GOT3 (cell line): ENCODE measurements at places on chromosomes 12 and 14.

DNA sequence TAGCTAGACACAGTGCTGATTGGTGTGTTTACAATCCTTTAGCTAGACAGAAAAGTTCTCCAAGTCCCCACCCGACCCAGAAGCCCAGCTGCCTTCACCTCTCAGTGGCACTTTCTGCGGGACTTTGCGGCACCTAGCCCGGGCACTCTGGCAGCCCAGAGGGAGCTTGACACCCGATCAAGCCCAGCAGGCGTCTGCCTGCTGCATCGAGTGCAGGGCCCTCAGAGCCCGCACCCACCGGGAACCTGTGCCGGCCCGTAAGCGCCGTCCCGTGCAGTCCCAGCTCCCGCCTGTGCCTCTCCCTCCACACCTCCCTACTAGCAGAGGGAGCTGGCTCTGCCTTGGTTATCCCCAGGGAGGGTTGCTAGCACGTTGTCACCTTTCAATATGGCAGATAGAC, 631.0 kb upstream of the STXBP6 start:
- no peak for DNase-seq

- DNase-seq: no peak
Observed at GRCh38 chr12:111160350-111161241, 208.3 kb downstream of the PHETA1 start.

- peak; percentile 20 for DNase-seq
Observed at GRCh38 chr12:10153271-10154144, 18.4 kb downstream of the OLR1 start.

GRCh38 chr14:52051871-52052270, 17.0 kb downstream of the NID2 start:
- DNase-seq: no peak

DNA sequence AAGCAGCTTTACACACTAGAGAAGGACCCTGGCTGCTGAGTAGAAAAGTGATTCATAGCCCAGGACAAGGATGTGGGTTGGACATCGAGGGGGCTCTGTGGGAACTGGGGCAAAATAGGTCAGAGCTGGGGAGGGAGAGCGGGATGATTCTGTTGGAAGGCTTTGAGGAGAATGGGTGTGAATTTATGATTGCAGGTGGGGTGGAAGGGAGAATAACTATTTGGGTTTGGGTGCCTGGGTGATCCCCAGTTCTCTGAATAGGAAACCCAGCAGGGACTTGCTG, 13.1 kb downstream of the SERPINA3 start:
- DNase-seq: no peak

GRCh38 chr12:9244894-9245293, 36.7 kb upstream of the PZP start:
- DNase-seq: no peak

DNA sequence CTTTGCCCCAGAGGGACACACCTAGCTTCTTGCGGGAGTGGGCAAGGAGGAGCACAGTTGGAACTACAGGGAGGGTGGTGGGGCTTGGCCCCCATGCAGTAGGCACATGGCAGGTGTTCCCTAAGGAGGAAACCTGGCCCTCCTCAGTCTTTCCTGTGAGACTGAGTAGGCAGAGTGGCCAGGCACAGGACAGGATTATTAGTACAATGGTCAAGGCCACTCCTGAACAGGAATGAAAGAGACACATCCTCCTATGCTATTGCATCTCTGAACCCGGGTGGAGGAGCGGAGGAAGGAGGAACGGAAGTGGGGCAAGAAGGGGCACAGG, 846 bp downstream of the MYO1A start:
- DNase-seq: no peak

GRCh38 chr14:99595524-99595923, 8.5 kb downstream of the CCDC85C start:
- no peak for DNase-seq

- DNase-seq: no peak
Observed at GRCh38 chr14:77822741-77823140, 22.8 kb downstream of the ADCK1 start.

GRCh38 chr14:76456200-76456599, 80.3 kb downstream of the ESRRB start:
- no peak for DNase-seq

- no peak for DNase-seq
Observed at GRCh38 chr14:79246173-79246572, 965.1 kb downstream of the DIO2 start.

DNA sequence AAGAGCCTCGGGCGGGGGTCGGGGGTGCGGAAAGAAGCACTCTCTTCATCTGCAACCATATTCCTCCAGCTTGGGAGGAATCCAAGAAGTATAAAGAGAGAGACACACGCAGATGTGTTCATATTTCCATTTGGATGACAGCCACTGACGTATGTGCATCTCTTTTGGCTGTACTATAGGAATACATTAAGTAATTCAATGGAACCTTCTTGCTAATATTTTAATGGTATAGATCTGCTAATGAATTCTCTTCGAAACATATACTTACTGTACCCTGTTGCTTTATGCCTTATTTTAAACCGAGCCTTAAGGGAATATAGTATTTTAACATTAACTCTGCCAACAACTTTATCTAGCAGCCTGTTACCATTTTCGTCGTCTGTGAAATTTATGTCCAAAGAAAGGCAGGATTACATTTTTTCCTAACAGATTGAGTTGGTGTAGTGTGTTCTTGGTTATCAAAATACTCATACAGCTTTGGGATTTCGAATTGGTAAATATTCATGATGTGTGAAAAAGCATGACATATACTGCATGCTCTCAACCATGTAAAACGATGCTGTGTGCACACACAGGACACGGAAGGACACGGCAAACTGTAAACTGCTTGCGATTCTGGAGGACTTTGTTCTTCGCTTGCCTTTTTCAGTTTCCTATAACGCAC, 84.5 kb downstream of the CCDC88C start:
- no peak for DNase-seq

GRCh38 chr12:49328816-49329215, 5.8 kb downstream of the TROAP start:
- no peak for DNase-seq

GRCh38 chr12:55711786-55712553, 3.9 kb upstream of the BLOC1S1 start:
- DNase-seq: no peak

- no peak for DNase-seq
Observed at GRCh38 chr12:76706761-76707160, 57.2 kb upstream of the ZDHHC17 start.

GRCh38 chr14:104392001-104392395, 187.6 kb upstream of the C14orf180 start:
- DNase-seq: no peak

- DNase-seq: no peak
Observed at GRCh38 chr14:76109087-76109880, 42.4 kb upstream of the GPATCH2L start.

GRCh38 chr12:65685514-65685913, 138.8 kb upstream of the HMGA2 start:
- no peak for DNase-seq

DNA sequence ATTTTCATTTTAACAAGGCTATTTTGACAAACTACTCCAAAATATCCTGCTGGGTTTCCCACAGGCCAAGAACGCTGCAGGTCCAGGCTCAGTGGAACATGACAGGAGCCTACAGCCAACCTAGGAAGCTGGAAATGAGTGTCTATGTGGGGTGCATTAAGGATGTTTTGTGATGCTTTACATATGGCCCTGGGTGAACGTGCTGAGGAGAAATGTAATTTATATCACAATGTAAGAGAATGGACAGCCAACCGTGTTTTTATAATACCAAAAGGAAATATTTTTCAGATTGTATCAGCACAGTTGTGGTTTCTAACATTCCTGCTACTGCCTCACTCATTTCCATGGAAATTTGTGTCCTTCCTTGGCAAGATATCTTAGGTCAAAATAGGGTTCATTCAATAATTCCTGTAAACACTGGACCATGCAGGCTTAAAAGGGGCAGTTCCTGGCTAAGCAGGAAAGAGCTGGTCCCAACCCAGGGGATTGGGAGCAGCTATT, 51.5 kb downstream of the ST8SIA1 start:
- DNase-seq: no peak

DNA sequence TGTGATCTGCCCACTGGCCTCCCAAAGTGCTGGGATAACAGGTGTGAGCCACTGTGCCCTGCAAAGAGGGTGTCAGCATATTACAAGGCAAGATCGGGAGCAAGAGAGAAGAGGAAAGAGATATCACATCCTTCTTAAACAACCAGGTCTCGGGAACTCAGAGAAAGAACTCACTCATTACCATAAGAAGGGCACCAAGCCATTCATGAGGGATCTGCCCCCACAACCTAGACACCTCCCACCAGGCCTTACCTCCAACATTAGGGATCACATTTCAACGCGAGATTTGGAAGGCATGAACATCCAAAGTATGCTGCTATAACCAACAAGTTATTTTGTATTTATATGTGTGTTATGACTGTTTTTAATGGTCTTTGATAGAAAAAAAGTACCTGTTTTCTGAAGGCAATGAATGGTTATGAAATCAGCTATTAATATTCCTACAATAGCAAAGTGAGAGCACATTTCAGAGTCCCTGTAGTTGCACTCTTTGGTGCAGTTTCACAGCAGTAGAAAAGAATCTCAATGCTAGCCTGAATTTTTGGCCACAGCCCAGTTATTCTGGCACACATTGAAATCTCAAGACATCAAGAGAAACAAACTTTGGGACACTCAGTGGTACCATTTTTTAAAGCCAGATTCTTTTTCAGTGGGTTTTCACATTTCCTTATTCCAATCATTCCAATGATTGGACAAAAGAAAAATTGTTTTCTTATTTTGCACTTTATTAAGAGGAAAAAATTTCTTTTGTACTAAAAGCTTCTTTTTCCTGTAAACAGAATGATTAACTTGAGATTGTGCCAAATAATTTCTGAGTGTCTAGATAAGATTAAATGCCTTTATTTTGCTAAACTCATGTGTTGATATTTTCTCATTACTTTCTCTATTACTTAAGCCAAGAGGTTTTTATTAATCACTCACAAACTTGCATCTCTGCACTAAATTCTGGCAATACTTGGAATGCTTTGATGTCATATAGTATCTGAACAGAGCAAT, 582.6 kb upstream of the ATP2B1 start:
- no peak for DNase-seq

- DNase-seq: no peak
Observed at GRCh38 chr12:54229624-54230212, 40.9 kb upstream of the SMUG1 start.

- no peak for DNase-seq
Observed at GRCh38 chr12:78085542-78086182, 255.0 kb downstream of the NAV3 start.

DNA sequence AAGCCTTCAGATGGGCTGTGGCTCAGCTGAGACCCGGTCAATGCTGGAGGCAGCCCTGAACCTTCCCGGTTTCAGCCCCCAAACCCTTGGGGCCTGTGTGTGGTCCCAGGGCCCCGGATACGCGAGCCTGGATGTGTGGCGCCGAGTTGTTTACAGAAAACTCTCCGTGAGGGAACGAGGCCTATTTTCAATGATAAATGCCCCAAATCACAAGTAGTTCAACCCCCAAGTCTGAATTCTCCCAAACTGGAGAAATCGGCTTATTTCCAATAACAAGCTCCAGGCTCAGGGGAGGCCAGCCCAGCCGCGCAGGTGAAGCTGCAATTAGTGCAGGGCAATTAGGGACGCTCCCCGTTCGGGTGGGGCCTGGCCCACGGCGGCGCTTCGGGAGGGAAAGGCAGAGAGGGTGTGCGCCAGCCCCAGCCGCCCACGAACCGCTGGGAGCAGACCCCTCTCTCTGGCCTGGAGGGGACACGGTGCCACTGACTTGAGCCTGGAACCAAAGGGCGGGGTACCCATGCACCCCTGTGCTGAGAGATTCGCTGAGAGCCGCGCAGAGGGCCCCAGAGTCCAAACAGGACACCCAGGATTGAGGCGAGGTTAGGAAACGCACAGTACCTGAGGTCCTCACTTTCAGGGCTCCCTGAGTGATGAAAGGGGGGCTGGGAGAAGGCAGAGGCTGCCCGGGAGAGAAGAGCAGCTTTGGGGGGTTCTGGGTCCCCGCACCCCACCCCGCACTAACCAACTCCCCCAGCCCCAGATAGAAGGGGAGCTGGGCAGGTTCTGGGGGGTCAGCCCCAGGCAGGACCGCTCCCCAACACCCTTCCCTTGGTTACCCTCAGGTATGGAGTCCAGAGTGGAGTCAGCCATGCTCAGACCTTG, 14.2 kb upstream of the ANKRD9 start:
- no peak for DNase-seq

GRCh38 chr12:68358532-68359485, 26.6 kb upstream of the MDM1 start:
- no peak for DNase-seq

GRCh38 chr14:34051966-34052657, 101.2 kb upstream of the EGLN3 start:
- DNase-seq: no peak

DNA sequence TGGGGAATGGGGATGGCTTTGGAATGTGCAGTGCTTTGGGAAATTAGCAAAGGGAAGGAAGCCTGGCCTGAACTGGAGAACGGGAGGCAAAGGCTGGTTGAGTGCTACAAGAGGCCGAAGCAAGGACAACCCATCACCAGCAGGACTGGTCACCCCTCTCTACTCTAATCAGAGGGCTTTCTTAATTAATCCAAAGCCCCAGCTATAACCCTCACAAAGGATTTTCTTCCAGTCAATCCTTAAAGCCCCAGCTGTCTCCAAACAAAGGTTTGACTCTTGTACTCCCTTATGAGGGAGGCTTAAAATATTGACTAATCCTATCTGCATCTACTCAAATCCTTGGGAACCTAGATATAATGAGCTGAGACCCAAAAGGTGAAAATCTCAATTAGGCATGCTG, 256.3 kb downstream of the NTF3 start:
- no peak for DNase-seq

- DNase-seq: no peak
Observed at GRCh38 chr12:65106948-65107347, 14.2 kb downstream of the WIF1 start.

GRCh38 chr14:77007975-77008421, 20.5 kb downstream of the IRF2BPL start:
- DNase-seq: no peak
